ENCODE measurements at places on chromosomes 13 and 19.
A peak's percentile ranks its signal among the peaks of the same experiment; 100 is the strongest.

GRCh38 chr13:32956595-32956933, 59.7 kb upstream of the KL start:
- no peak for DNase-seq

- DNase-seq = no peak
Measured at GRCh38 chr19:53809518-53810186, 14.5 kb downstream of the NLRP12 start.

DNA sequence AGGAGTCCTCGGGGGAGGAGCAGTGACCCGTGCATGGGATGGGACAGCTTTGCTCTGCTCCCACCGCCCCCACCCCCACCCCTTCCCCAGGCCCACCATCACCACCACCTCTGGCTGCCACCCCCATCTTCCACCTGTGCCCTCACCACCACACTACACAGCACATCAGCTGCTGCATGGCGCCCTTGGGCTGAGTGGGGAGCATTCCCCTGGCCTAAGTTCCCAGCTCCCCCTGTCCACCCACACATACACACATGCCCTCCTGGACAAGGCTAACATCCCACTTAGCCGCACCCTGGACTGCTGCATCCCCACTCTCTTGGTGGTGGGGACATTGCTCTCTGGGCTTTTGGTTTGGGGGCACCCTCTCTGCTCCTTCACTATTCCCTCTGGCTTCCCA, 46.2 kb upstream of the SGCG start:
- DNase-seq = no peak

GRCh38 chr13:24723206-24723605, 40.8 kb upstream of the RNF17 start:
- peak; percentile 68 for DNase-seq

- DNase-seq = no peak
Measured at GRCh38 chr13:75486146-75487062, 4.4 kb upstream of the TBC1D4 start.

GRCh38 chr13:37138169-37138568, 32.7 kb upstream of the CSNK1A1L start:
- no peak for DNase-seq

GRCh38 chr19:56699552-56699951, 28.0 kb upstream of the ZNF835 start:
- no peak for DNase-seq

DNA sequence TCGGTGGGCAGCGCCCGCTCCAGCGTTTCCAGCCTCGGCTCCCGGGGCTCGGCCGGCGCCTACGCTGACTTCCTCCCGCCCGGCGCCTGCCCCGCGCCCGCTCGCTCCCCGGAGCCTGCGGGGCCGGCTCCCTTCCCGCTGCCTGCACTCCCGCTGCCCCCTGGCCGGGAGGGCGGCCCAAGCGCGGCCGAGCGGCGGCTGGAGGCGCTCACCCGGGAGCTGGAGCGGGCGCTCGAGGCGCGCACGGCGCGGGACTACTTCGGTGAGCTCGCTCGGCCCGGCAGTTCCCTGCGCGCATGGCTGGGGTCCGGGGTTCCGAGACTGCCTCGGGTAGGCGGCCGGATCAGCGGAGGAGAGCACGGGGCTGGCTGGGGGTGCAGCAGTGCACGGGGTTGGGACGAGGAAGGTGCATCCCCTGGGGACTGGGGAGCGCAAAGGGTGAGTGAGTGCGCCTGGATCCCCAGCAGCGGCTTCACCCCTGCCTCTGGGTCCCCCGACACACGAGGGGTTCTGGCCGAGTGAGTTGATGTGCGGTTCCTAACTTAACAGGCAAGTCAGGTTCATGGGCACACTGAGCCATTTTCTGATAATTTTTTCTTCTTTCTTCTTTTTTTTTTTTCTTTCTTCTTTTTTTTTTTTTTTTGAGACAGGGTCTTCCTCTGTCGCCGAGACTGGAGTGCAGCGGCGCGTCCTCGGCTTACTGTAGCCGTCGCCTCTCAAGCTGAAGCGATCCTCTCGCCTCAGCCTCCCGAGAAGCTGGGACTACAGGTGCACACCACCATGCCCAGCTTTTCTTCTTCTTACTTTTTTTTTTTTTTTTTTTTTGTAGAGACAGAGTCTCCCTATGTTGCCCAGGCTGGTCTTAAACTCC, 1.1 kb downstream of the WTIP start:
- DNase-seq = peak; percentile 87

DNA sequence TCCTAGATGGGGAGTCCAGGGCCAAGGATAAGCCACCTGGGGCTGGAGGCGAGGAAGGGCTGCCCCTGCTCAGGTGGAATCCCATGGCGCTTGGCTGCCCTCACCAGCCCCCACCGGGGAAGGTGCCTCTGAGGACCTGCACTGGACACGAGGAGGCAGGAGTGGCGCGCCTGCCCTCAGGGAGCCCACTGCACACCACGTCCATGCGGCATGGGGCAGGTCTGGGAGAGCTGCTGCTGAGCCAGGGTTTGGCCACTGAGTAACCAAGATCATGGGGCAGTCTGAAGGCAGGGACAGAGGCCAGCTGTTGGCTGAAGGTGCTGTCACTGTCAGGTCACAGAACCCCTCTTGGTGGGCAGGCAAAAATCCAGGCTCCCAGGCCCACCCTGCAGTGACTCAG, 25.9 kb downstream of the ELAVL1 start:
- DNase-seq = no peak

GRCh38 chr19:5308451-5309437, 31.9 kb downstream of the PTPRS start:
- no peak for DNase-seq

- DNase-seq = no peak
Measured at GRCh38 chr13:56015919-56016318, 1124.8 kb upstream of the PRR20A start.

DNA sequence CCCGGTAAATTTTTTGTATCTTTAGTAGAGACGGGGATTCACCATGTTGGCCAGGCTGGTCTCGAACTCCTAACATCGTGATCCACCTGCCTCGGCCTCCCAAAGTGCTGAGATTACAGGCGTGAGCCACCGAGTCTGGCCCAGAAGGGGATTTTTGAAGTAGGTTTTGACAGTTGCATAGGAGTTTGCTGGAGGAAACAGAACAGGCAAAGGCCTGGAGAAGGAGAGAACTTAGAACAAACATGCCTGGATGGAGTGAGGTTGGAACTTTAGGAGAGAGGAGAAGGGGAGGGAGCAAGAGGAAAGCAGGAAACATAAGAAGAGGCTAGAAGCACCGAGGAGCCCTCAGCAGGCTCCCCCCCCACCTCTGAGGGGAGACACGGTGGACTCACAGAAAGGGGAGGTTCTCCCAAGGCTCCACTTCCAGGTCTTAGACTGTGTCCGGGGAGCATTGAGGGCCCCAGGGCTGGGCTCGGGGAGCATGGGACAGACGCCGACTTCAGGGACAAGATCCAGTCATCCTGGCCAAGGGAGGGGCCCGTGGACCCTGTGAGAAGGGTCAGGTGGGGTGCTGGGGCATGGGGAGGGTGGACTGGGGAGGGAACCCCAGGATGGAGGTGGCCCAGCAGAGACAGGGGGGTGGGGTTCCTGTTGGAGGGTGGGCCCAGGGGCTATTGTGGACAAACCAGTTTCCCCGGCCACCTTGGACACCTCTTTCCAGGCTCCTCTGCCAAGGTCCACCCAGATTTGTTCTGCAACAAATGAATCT, 1.8 kb upstream of the FBN3 start:
- no peak for DNase-seq

- DNase-seq = no peak
Measured at GRCh38 chr19:4803736-4804695, 12.5 kb downstream of the FEM1A start.

DNA sequence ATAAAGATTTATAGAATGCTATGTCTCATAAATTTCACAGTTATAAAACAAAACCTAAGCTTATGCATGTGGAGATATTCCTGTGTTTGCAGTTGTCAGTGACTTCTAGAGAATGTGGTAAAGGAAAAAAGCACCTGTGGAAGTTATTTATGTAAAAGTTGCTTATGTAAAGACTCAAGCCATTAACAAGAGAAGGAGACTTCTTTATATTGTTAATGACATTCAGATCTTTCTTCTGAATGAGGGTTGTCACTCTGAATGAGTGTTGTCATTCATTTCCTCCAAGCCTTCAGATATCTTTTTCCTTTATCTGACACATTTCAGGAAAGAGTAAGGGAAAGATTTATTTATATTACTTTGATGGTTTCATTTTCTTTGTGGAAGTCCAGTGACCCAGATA, 202.6 kb downstream of the TM9SF2 start:
- DNase-seq = no peak

- no peak for DNase-seq
Measured at GRCh38 chr19:31160336-31160926, 188.8 kb downstream of the TSHZ3 start.

All from lower leg skin (tissue), 4 donors.